ENCODE measurements at places on chromosomes 4 and X.

GRCh38 chr4:175944126-175944910 is 121.3 kb upstream of the WDR17 start:
- no peak for DNase-seq

DNA sequence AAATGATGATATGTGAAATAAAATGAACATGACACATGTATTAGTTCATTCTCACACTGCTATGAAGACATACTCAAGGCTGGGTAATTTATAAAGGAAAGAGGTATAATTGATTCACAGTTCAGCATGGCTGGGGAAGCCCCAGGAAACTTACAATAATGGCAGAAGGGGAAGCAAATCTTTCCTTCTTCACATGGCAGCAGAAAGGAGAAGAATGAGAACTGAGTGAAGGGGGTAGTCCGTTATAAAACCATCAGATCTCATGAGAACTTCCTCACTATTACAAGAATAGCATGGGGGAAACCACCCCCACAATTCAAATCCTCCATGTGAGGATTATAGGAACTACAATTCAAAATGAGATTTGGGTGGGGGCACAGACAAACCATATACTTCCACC is 243.9 kb upstream of the GYPA start:
- no peak for DNase-seq

GRCh38 chr4:9976781-9977180 is 44.5 kb downstream of the SLC2A9 start:
- no peak for DNase-seq

GRCh38 chr4:20881658-20882057 is 181.4 kb downstream of the PACRGL start:
- DNase-seq: no peak

- no peak for DNase-seq
These were observed 23.9 kb downstream of the TRPC3 start for GRCh38 chr4:121927948-121928347.

DNA sequence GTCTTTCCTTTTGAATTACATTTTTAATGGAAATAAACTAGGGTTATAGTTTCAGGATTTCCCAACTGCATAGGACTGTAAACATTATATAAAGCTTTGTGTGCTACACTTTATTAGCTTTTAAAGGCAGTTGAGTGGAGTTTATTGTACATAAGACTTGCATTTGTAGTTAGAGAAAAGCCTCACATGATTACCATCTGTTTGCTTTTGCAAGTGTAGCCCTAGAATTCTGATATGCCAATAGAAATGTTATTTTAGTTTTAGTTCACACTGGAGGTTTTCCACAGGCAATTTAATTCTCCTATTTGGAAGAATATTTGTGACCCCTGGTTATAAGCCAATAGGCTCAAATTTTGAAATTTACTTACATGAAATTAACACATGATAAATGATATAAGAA is 41.3 kb upstream of the ANK2 start:
- DNase-seq: no peak

DNA sequence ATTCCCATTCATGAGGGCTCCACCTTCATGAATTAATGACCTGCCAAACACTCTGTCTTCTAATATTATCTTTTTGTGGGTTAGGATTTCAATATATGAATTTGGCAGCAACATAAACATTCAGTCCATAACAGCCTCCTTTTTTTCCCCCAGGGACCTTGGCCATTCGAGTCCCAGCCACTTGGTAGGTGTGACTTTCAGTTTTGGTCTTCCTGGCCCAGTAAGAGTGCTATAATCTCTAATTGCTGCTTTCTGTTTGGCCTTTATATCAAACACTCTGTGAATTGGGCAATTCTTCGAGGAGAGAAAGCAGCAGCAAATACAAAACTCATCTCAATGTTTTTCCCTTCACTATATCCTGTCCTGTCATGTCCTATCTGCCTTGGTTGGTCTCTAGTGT is 12.4 kb upstream of the RADX start:
- DNase-seq: no peak

All from LoVo (cell line).